ENCODE measurements at places on chromosomes 11 and 22.

- DNase-seq, result no peak
Measured at GRCh38 chr22:33426451-33426850, 368.3 kb upstream of the SYN3 start.

GRCh38 chr11:102620818-102621561 is 4.1 kb downstream of the MMP20 start:
- no peak for DNase-seq

DNA sequence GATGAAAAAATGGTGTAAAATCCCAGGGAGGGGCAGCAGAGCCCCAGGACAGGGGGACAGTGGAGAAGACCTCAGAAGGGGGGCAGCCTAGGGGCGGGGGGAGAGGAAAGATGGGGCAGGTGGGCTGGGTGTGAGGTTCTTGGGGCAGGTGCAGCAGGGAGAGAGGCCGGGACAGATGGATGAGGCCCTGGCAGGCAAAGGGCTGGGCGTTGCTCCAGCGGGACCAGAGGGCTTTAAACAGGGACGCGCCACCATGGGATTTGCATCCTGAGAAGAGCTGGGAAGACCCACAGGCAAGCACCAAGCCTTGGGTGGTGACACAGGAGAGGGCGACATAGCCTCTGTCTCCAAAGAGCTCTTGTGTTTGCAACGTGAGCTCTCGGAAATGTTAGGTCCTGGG is 1342.8 kb downstream of the TBC1D22A start:
- DNase-seq, result no peak

GRCh38 chr11:41714101-41714500 is 254.6 kb upstream of the LRRC4C start:
- DNase-seq, result no peak

GRCh38 chr11:38543986-38544385 is 1946.0 kb upstream of the RAG2 start:
- DNase-seq, result no peak

- DNase-seq, result no peak
Measured at GRCh38 chr22:44187652-44188230, 7.0 kb downstream of the PARVG start.

GRCh38 chr11:42319921-42320320 is 860.5 kb upstream of the LRRC4C start:
- DNase-seq, result no peak

DNA sequence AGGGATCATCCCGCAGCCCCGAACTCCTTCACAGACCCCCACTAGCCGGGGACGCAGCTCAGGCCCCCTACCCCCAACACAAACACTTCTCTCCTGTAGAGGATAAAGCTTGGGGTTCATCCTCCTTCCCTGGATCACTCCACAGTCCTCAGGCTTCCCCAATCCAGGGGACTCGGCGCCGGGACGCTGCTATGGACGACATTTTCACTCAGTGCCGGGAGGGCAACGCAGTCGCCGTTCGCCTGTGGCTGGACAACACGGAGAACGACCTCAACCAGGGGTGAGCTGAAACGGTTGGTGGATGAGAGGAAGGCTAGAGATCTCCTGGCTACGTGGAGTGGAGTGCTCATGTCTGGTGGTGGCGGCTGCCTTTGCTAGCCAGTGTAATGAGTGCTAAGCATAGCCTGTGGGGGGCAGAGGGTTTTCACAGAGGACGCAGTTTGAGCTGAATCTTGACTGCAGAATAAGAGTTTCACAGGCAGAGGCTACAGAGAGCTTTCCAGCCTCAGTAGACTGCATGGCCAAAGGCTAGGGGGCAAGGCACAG is 580 bp downstream of the ILK start:
- DNase-seq, result peak; percentile 63

- DNase-seq, result no peak
Measured at GRCh38 chr22:47591016-47591415, 828.6 kb downstream of the TBC1D22A start.

DNA sequence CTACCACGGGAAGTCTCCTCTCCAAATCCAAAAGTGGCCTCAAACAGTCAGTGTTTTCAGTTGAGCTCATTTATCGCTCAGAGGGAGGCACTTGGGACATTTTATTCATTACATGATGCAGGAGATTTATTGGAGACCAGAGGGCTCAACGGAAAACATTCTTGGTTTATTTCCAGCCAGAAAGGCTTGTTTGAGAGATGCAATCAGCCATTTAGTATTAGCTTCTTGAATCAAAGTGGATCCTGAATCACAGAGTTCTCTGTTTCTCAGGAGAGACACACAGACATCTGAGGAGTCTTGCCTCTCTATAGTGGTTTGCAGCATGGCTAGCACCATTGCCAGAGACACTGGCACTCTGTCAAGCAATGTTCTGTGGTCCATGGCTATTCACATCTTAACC is 31.5 kb downstream of the CD44 start:
- DNase-seq, result peak; percentile 38

Measured in SK-MEL-5 (cell line).